ENCODE measurements at places on chromosomes 12 and 14.
A peak's percentile ranks its signal among the peaks of the same experiment; 100 is the strongest.

DNA sequence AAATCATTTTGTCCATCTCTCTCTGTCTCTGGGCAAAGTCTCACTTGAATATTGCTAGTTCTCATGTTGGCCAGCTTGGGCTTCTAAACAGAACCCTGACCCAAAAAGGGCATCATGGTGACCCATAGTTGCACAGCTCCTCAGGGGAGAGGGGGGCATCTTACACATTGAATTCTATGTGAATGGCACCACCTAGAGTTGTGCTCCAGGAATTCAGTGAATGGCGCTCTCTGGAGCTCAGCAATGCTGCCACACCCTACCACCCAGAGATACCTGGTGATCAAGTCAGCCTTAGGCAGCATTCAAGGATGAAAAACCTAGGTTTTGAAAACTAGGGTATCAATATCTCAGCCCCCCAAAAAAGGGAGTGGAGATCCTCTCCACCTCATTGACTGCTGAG, 50.6 kb downstream of the SMUG1 start:
- DNase-seq: no peak

GRCh38 chr14:82159624-82160023, 626.0 kb upstream of the SEL1L start:
- no peak for DNase-seq

DNA sequence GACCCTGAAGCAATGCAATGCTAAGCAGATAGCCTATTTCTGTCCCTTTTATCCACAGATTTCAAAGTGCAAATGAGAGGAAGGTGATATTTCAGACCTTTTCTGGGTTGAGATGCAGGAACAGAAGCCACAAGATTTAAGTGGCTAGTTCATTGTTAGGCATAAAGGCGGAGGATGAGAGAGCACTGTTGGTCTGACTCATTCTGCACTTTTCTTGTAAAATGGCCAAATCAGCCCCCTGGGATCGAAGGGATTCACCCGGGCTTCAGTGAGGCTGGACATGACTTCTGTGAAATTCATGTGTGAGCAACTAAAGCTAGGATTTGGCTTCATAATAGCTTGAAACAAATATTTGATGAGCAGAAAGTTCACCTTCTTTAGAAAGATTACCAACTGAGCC, 101.9 kb upstream of the OVCH1 start:
- DNase-seq: no peak

DNA sequence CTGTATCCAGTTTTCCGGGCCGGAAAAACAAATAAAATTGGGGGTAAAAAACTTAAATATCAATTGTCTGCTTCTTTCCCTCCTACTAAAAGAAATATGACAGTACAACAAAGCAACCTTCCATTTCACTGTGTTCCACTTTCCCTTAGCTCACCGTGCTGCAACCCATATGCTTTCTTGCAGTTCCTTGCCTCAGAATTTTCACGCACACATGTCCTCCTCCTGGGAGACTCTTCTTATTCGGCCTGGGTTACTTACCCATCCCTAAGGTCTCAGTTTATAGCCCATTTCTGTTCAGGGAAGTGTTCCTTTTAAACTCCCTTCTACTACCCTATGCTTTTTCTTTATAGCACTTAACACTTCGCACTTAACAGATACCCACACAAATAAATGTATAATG, 4.5 kb upstream of the MAGOHB start:
- DNase-seq: no peak

- DNase-seq: no peak
Measured at GRCh38 chr14:61476105-61476753, 154.8 kb downstream of the PRKCH start.

- peak; percentile 69 for DNase-seq
Measured at GRCh38 chr12:90366286-90366685, 588.7 kb downstream of the CCER1 start.

DNA sequence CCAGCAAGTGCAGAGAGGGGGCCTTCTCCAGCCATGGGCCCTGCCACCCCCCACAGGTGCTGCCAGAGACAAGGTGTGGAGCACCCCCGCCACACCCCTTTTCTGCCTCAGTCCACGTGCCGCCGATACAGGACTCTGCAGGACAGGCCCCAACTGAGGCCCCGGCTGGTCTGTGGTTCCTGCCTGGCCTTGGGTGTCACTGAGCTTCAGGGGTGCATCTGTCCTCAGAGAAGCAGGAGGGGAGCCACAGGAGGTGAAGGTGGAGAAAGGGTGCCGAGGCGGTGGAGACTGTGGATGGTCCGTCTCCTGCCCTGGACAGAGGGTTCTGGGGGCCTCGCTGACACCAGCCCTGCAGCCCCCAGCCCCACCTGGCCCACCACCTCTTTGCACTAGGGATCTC, 63.1 kb downstream of the KIF26A start:
- DNase-seq: no peak

GRCh38 chr12:18552829-18553228, 185.0 kb downstream of the PLCZ1 start:
- DNase-seq: no peak

DNA sequence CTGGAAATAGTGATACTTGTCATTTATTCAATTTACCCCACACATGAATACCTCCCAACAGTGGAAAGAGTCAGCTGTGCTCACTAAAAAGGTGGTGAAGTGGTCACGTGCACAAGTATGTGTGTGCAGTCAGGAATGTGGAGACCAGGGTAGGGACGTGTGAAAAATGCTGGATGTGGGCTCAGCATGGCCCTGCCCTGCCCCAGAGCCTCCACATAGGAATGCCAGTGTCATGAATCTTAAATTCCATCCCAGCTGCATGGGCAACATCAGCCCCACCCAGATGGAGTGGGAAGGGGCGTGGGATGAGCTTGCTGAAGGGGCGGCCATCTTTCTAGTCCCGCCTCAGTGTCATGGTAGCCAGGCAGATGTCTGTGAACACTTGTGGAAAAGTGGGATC, 87.7 kb downstream of the C12orf75 start:
- peak; percentile 74 for DNase-seq

DNA sequence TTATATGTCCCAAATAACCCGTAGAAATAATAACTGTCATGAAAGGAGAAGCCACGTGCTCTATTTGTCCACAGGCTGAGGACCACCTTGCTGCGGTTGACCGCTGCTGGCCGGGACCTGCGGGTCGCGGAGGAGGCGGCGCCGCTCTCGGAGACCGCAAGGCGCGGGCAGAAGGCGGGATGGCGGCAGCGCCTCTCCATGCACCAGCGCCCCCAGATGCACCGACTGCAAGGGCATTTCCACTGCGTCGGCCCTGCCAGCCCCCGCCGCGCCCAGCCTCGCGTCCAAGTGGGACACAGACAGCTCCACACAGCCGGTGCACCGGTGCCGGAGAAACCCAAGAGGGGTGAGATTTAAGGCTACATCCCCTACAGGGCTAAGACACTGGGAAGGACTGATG, 21.0 kb downstream of the RPGRIP1 start:
- DNase-seq: peak; percentile 14

GRCh38 chr12:124088217-124088907, 115.3 kb downstream of the ZNF664 start:
- no peak for DNase-seq

DNA sequence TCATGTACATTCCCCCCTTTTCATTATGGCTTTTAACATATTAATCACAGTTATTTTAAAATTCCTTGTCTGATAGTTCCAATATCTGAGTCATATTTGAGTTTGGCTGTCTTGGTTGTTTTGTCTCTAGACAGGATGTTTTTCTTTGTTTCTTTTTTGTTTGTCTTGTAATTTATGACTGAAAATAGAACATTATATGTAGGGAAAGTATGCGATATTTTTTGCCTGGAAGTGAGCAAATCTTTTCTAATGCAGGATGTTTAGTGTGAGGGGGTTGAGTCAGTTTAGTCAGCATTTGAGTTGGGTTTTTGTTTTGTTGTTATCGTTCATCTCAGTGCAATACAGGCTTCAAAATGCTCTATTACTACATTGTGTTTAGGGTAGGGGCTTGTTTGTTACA, 239.7 kb downstream of the SNAPC1 start:
- no peak for DNase-seq

- no peak for DNase-seq
Measured at GRCh38 chr12:45587877-45588533, 141.5 kb upstream of the ARID2 start.

DNA sequence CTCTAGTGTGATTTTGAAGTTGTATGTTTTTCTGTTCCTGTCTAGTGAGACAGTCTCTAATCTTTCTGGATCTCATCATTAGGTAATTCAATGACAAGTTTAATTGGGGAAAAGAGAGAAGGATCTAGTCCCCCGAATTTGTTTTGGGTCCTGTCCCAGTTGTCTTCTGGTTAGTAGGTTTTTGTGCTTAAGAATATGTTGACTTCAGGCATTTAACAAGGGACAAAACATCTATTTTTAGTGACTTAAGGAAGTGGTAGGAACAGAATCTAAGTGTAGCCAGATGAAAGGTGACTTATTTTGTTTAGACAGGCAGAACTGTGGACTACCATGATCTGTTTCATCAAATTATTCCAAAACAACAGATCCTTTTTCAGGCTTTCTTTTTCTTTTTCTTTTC, 2.2 kb downstream of the GPATCH2L start:
- DNase-seq: no peak

GRCh38 chr12:41189395-41190251, 1.5 kb downstream of the PDZRN4 start:
- peak; percentile 5 for DNase-seq

- peak; percentile 35 for DNase-seq
Measured at GRCh38 chr14:69055999-69056788, 77.1 kb upstream of the ACTN1 start.

- DNase-seq: no peak
Measured at GRCh38 chr12:100435957-100436356, 37.7 kb upstream of the NR1H4 start.

- no peak for DNase-seq
Measured at GRCh38 chr12:131795064-131795463, 33.1 kb upstream of the MMP17 start.

DNA sequence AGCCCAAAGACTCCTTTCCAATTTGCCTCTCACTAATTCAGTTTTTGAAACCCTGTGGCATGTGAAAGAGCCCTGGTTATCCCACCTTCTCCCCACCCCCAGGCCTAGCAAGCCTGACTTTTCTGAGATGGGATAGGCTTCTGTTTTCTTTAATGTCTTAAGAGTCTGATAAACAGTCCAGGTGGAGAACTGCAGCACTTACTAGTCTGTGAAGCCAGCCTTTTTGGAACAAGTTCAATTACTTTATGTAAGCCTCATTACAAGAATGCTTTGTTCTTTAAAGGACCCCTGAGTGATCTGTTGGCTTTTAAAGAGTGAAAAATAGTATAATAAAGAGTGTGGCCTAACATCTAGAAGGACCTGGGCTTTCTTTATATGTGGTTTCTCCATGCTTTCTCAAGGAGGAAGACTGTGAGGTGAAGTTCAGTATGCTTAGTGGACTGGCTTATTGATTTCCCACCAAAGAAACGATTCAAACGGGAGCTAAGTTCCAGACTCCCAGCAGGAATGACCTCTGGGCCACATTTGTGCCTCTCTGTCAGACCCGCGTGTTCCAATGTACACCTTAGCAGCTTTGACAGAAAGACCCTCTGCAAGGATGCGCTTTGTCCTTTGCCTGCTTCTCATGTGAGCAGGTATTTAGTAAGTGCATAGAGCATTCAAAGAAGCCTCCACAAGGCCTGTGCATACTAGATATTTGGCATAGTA, 129.5 kb downstream of the DAAM1 start:
- DNase-seq: no peak

DNA sequence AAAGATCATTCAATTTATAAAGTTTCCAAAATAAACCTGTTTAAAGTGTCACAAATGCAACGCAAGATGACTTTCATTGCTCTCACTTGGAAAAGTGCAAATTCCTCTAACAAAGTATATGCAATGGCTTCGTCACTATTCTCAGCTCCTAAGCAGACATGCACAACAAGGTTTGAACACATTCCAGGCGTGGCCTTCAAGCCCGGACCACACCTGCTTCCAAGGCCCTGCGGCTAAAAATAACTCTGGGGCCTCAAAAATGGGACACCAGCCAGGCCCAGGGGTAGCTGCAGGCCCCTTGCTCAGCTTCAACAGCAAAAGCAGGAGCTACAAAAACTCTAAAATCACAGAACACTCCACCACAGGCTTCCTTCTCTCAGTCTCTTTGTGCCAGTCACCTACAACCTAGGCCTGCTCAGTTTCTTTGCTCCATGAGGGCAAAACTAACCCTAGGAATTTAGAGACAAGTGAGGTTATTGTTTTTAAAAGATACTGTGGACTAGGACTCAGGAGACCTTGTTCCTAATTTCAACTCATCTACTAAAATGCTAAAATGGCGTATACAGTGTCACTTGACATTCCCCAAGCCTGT, 29.3 kb downstream of the DUSP16 start:
- DNase-seq: peak; percentile 30

DNA sequence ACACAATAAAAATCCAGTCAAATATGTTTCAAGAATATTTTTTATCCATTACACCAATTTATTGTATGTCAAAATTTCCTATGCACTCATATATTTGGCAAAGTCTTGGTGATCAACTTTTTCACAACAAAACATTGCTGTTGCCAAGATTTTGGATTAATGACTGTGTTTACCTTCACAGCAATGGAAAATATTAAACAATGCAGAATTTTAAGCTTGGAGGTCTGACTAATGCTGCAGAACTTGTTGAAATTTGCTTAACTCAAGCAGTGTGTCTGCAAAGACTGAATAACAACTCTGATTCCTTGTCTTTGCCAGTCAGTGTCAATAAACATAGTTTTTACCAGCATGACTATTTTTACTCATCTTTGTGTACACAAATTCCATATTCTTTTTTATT, 336.4 kb downstream of the CCER1 start:
- DNase-seq: peak; percentile 38

GRCh38 chr14:34465069-34465859, 3.2 kb upstream of the SPTSSA start:
- DNase-seq: no peak

DNA sequence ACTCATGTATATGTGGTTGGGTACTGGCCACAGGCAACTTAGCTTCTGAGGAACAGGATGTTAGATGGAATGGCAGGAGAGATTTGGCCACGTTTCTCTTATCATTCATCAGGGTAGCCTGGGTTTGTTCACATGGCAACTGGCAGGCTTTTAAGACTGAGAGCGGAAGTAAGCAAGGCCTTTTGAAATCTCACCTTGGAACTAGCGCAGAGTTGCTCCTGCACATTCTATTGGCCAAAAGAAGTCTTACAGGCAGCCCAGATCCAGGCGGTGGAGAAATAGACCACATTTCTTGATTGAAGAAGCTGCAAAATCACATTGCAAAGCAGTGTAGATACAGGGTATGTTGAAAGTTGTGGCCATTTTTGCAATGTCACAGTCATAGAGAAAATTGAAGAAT, 3.7 kb downstream of the CLEC4A start:
- DNase-seq: no peak

DNA sequence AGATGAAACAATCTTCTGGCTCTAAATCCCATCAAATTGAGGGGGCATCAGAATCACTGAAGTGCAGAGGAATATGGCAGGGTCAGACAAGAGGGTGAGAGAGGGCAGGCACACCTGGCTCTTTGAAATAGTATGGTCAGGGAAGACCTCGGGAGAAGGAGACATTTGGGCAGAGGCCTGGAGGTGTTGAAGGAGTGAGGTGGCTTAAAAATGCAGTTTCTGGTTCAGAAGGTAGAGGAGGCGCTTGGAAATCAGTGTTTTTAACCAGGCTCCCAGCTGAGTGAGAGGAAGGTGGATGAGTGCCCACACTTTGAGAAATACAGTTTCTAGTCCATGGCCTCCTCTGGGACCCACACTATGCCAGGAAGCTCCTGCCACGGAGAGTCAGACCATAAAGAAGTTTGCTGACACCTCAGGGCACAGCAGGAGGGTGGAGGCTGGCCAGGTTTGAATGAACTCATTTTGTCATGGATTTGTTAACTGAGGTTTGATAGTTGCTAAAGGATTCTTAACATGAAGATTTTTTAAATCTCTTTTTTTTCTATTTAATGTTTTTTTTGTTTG, 20.1 kb downstream of the NID2 start:
- DNase-seq: no peak

All from adipocyte (in vitro differentiated cells).